ENCODE measurements at places on chromosomes 11 and 22. TPM values are rescaled to one million over a fixed set of nuclear protein-coding genes. Genes with fewer than 3 reads are reported as not detected.

TNNT3 gene
- not detected for total RNA-seq

FOLR3 gene
- not detected for total RNA-seq

RHOG gene
- 6.6 TPM for total RNA-seq

FZD4 gene
- 2.0 TPM for total RNA-seq

DNA sequence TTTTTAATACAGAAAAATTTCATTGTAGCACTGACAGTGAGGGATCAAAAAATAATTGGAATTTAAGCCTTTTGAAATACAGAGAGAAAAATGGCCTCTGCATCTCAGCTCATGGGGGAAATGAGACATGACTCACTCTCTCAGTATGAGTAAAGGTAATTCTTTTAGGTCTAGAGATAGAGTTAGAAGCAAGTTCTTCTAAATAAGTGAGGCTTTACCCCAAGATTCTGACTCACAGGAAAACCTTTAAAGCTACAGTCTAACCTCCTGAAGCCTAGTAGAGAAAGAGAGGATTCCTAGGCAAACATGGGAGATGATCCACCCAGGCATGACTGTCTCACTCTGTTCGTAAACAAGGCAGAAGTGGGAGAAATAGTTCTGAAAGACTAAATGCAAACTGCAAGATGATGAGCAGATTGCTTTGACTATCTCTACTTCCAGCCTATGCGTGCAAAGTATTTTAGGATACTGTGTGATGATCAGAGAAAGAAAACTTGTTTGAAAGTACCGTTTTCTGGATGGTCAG, 1003.3 kb upstream of the CCDC90B start:
- no peak overlapping the region for H3K27ac ChIP-seq
- H3K27me3 ChIP-seq = no peaks in the 10 kb centered on the region
- no peaks in the 10 kb centered on the region for H3K36me3 ChIP-seq
- DNase-seq = no peak
- no peaks in the 10 kb centered on the region for H3K4me1 ChIP-seq
- no peak overlapping the region for H3K4me3 ChIP-seq

DNA sequence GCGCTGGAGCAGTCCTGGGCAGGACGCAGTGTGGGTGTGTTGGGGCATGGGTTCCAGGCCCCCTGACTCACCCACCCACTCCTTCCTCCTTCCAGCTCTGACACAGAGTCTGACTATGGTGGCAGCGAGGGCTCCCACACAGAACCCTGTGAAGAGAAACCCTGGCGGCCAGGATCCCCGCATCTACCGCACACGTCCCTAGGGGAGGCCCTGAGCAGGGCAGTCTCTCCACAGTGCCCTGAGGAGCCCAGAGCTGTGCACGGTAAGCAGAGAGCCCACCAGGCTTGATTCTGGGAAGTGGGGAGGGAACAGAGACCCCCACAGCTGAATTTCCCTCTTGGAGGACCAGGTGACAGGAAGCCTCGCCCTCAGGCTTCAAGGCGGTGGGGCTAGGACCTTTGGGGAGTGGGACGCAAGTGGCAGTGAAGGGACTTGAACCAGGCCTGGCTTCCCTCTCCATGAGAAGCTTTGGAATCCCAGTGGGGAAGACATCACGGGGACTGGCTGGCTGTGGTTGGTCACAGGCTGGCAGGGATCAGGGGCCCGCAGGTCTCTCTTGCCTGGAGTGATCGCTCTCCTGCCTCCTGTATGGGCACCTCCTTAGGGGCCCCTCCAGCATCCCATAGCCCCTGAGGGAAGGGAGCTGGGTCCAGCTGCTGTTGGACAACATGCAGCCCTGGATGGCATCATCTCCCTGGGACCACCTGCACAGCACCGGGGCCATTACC, 96.4 kb upstream of the PARVA start:
- no peak overlapping the region for H3K27ac ChIP-seq
- H3K4me3 ChIP-seq = no peak overlapping the region
- H3K27me3 ChIP-seq = peaks cover 2% of the 10 kb centered on the region
- H3K36me3 ChIP-seq = no peaks in the 10 kb centered on the region
- peaks cover 2% of the 10 kb centered on the region for H3K4me1 ChIP-seq

DNA sequence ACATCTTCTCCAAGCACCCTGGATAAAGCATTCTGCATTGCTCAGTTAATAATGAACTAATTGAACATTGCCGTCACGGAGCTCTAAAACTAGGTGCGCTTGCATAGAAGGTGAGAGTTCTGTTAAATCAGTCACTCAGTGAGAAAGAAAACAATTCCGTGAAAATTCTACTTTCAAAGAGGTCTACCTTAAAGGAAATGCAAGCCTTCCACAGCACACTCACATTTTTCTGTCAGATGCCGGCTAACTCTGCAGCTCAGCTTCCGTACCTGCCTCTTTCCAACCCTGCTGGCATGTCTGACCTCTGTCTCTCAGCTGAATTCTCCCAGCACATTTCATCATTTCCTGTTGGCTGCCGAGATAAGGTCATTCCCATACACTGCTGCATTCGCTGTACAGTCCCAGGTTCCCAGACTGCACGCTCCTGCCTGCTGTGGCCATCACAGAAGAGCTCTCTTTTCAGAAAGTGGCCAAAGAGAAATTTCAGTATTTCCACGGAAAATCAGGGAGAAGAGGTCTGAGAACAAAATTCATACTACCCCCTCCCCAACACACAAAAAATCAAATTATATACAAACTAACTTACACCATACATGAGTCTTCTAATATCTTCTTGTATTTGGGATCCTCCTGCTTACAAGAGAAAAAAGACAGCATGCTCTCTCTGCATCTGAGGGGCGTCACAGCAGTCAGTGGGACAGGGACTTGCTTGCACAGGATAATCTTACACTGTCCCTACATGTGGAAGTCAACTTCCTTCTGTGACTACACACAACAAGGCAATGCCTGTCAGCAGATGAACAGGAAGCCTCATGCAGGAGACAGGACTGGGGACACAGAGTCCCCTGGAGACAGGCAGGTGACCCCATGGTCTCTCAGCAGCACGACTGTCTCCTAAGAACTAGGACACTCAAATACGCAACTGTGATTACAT, 55.1 kb downstream of the PACSIN2 start:
- H3K27me3 ChIP-seq = no peaks in the 10 kb centered on the region
- peaks cover 40% of the 10 kb centered on the region for H3K4me1 ChIP-seq
- peaks cover 4% of the 10 kb centered on the region for H3K36me3 ChIP-seq
- H3K27ac ChIP-seq = no peak overlapping the region

DNA sequence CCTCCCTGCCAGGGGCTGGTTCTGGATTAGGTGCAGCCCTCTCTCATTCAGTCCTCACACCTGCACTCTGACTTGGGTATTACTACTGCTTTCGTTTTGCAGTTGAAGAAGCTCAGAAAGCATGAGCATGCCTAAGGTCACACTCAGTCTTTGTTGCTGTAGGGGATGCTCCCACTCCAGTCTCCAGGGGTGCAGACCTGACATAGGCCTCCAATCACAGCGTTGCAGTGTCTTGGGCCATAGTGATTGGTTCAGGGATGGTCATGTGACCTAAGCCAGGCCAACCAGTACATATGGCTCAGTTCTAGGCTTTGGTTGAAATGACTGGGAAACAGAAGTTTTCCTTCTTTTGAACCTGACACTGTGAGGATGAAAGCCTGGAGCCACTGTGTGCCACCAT, 61.7 kb downstream of the FBXO7 start:
- no peak overlapping the region for H3K4me3 ChIP-seq
- peaks cover 5% of the 10 kb centered on the region for H3K27me3 ChIP-seq
- DNase-seq = no peak
- peaks cover 21% of the 10 kb centered on the region for H3K4me1 ChIP-seq
- H3K27ac ChIP-seq = no peak overlapping the region
- H3K36me3 ChIP-seq = peaks cover 13% of the 10 kb centered on the region
